A172 (cell line): ENCODE measurements at places on chromosomes 6 and 20. TPM values are rescaled to one million over a fixed set of nuclear protein-coding genes. Genes with fewer than 3 reads are reported as not detected.
A peak's percentile ranks its signal among the peaks of the same experiment; 100 is the strongest.

DNA sequence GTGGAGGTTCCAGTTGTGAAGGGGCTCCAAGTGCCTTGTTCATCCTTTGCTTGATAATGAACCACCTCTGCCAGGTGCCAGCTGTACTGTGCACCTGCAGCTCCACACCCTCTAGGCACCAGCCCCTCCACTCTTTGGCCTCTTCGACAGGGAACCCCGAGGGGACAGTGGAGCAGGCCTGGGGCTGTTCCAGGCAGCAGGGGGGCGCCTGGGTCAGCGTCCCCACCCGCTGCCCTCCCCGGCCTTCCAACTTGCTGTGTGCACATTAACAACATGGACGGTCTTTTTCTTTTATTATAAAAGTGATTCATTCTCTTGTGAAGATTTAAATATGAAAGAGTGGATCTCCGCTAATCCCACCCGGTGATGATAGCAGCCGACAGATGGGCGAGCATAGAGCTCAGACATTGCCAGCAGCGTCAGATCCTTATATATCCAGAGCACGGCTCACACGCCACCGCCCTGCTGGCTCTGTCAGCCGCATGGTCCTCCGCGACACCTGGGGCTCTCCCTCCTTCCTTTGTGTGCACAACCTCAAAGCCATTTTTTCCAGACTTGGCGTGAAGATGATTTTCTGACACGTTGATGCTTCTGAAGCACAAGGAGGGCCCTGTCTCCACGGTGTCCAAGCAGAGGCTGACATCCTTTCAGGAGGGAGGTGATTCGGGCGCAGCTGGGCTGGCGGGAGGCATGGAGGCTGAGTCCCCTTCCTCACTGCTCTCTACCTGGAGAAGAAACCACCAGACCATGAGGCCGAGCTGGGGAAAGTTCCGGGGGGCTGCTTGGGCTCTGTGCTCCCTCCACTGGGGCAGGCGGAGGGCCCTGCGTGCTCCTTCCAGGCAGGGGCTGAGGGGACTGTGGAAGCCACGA, 22.2 kb upstream of the MRGBP start:
- DNase-seq = no peak

- DNase-seq = no peak
Measured at GRCh38 chr6:84182001-84182400, 45.4 kb downstream of the CEP162 start.

DNA sequence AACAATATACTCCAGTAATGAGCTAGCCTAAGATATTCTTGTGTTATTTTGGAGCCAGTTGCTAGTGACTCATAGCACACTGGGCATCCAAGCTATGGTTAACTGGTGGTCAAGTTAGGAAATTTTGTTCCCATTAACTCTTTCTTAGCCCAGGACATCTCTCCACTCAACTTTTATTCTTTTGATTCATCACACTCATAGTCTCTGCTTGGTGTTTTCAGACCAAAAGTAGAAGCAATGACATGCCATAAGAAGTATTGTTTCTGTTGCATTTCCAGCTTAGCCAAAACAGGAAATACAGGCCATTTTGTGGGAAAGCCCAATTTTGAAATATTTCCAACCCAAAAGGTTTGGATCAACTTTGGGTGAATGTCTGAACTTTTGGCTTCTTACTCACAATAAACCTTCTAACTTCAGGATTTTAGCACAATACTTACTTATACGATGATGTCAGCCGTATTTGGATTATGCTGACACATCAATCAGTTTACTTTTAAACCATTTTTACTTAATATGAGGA, 31.6 kb upstream of the CCN2 start:
- peak; percentile 51 for DNase-seq

DNA sequence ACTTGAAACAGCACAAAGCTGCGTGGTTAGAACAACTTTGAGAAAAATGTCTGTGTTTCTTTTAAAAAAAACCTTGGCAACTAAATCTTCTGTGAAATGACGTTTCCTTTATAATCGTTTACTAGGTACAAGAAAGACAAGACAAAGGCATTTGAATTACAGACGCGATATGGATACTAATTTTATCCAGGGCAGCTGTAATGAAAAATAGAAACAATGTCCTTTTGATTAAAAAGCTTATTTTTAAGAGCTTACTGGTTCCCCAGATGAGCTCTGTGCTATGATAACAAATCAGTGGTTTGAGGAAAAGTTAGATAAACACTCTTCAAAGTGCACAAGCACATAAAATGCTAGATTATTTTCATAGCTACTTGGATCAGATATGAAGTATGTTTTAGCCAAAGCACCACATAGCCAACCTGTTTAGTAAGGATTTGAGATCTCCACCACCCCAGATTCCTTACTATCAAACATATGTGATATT, 1.6 kb upstream of the SYNCRIP start:
- no peak for DNase-seq

- DNase-seq = no peak
Measured at GRCh38 chr6:93794166-93794565, 374.8 kb upstream of the EPHA7 start.

DNA sequence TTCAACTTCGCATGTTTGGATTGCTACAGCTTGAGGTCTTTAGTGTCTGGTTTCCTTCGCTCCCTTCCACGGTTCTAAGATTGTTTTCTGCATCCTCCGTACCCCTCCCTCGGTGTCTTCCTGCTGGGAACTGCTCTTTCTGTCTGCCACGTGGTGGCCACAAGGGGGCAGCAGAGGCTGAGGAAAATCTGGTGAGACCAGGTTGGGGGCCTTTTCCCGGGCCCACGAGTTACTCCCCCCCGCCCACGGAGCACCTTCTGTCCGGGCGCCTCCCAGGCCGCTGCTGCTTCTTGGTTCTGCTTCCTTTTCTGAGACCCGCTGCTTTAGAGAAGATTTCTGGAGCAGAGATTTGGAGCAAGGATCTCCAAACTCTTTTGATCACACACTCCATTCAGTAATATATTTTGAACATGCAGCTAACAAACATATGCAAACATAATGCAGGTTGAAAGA, 21.1 kb upstream of the NOTCH4 start:
- peak; percentile 63 for DNase-seq

The ZBTB46 gene
- total RNA-seq = 6.8 and 10.3 TPM in 2 replicates

The SCGN gene
- not detected in 2 replicates for total RNA-seq

DNA sequence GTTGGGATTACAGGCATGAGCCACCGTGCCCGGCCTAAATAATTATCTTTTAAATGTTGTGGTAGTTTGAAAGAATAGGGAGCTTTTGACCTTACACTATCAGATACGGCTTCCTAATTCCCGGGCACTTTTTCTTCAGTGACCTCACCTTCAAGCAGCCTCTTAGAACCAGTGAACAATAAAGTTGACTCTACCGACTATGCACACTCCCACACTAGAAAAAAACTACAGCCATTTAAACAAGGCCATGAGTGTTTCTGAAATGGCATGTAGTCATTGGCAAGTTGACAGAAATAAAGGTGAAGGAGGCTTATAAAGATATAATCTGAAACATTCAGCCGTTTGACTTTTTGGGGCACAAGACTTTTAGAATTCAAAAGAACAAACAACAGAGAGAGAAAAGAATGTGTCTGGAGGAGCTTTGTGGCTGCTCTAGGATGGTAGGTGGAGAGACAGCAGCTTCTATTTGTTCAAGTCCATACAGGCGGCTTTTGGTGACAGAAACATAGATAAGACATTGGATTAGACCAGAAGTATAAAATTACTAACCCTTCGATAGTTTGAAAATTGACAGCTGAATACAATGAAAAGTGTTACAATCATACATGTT, 75.2 kb downstream of the GJA1 start:
- DNase-seq = no peak

DNA sequence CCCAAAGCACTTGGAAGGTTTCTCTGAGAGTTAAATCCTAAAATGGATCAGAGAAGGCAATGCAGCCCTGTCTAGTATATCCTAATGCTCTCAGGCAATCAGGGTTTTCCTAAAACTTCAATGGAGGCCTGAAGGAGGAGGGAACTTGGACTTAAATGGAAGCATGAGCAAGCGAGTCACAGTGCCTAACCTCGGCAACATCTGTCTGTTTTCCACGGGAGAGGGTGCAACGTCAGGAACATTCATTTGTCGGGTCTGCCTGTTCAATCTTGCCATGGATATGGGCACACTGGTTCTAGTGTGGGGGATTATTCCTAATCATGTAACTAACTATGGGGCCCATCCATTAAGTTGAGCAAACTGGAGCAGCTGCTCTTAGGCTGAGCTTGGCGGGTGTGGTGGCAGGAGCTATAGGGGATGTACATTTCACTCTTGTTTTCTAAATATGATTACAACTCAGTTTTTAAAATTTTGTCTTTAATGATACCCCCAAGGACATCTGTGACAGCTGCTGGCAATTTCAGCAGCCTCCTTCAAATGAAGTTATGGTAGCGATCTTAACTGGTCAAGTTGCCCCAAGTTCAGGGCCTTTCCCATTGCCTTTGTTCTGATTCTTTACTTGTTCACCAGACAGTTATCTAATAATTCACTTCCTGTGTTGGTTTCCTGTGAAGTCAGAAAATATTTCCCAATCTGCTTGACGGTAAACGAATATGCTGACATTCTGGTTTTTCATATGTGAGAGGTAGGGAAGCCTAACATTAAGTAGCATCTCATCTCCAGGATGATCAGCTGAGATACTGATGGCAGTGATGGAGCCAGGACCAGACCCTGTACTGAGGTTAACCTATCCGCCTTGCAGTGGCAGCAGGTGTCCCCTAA, 21.6 kb downstream of the DSE start:
- DNase-seq = no peak

DNA sequence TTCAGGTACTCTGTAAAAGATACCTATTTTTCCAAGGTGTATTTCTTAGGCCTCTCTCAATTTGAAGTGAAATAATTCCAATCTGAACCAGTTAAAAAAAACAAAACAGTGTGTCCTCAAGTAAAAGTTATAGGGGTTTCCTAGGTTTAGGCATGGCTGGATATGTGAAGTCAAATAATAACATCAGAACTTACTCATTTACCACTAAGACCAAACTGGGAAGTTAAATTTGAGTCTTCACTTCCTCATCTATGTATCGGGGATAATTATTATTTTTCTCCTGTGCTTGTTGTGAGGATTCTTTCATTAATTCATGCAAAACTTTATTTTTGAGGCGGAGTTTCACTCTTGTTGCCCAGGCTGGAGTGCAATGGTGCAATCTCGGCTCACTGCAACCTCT, 86.2 kb upstream of the PTPRK start:
- no peak for DNase-seq

The GPR6 gene
- total RNA-seq = not detected in 2 replicates

The TMEM200A gene
- total RNA-seq = 21.9 and 23.4 TPM in 2 replicates

DNA sequence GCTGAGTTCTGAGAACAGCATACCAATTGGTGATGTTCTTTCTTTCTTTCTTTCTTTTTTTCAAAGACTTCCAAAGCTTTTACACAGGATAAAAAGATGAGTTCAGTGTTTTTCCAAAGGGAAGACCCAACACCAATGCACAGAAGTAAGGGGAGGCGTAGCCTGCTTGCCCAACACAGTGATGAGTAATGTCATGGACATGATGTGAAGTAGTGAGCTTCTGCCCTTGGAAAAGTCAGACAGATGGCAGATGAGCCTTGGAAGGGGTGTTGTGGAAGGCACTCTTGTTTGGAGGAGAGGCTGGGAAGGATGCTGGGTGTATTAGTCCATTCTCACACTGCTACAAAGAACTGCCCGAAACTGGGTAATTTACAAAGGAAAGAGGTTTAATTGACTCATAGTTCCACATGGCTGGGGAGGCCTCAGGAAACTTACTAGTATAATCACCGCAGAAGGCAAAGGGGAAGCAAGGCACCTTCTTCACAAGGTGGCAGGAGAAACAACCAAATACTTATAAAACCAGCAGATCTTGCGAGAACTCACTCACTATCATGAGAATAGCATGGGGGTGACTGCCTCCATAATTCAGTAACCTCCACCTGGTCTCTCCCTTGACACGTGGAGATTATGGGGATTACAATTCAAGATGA, 12.6 kb downstream of the LRP11 start:
- DNase-seq = no peak

The C6orf118 gene
- 0.29 TPM in 1 of 2 replicates, not detected in the other for total RNA-seq

- DNase-seq = no peak
Measured at GRCh38 chr6:104955491-104955890, 1.4 kb upstream of the LIN28B start.

- no peak for DNase-seq
Measured at GRCh38 chr6:118319416-118319815, 228.7 kb upstream of the PLN start.

GRCh38 chr20:3297079-3297378, 58.0 kb upstream of the SLC4A11 start:
- DNase-seq = no peak

- DNase-seq = no peak
Measured at GRCh38 chr6:143647732-143648131, 30.0 kb upstream of the PHACTR2 start.

The ARFGAP1 gene
- 64.4 and 65.8 TPM in 2 replicates for total RNA-seq

GRCh38 chr6:158474961-158475343, 84.9 kb upstream of the TMEM181 start:
- DNase-seq = peak; percentile 47

The MOCS1 gene
- total RNA-seq = 4.4 and 5.5 TPM in 2 replicates

- no peak for DNase-seq
Measured at GRCh38 chr6:35448191-35448590, 3.9 kb upstream of the FANCE start.

The SNAI1 gene
- 0.62 and 2.6 TPM in 2 replicates for total RNA-seq

DNA sequence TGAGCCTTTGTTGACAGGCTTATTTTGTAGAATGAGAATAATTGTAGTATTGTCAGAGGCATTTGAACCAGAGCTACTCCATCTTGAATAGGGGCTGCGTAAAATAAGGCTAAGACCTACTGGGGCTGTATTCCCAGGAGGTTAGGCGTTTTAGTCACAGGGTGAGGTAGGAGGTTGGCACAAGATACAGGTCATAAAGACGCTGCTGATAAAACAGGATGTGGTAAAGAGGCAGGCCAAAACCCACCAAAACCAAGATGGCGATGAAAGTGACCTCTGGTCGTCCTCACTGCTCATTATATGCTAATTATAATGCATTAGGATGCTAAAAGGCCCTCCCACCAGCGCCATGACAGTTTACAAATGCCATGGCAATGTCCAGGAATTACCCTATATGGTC, 82.7 kb downstream of the PFDN4 start:
- peak; percentile 39 for DNase-seq

DNA sequence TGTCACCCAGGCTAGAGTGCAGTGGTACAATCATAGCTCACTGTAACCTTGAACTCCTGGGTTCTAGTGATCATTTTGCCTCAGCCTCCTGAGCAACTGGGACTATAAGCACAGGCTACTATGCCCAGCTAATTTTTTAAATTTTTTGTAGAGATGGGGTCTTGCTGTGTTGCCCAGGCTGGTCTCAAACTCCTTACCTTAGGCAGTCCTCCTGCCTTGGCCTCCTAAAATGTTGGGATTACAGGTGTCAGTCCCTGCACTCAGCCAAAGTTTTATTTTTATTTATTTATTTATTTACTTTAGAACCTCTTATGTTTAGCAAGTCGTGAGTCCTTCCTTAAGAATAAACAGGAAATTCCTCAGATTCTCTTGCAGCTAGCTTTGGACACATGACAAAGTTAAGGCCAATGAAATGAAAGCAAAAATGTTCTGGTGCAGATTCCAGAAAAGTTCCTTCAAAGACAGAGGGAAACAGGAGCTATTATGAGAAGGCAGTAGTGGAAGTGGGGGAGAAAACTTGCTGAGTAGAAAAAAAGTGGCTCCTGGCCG, 19.1 kb downstream of the PIM1 start:
- DNase-seq = no peak

The DCDC2 gene
- 0.55 and 0.62 TPM in 2 replicates for total RNA-seq

The DACT2 gene
- not detected in 2 replicates for total RNA-seq

GRCh38 chr20:52481443-52481842, 289.9 kb upstream of the ZFP64 start:
- no peak for DNase-seq
